ENCODE measurements at places on chromosomes 13 and 19.

GRCh38 chr19:8329996-8330395 is 8.7 kb downstream of the RPS28 start:
- DNase-seq, result no peak

DNA sequence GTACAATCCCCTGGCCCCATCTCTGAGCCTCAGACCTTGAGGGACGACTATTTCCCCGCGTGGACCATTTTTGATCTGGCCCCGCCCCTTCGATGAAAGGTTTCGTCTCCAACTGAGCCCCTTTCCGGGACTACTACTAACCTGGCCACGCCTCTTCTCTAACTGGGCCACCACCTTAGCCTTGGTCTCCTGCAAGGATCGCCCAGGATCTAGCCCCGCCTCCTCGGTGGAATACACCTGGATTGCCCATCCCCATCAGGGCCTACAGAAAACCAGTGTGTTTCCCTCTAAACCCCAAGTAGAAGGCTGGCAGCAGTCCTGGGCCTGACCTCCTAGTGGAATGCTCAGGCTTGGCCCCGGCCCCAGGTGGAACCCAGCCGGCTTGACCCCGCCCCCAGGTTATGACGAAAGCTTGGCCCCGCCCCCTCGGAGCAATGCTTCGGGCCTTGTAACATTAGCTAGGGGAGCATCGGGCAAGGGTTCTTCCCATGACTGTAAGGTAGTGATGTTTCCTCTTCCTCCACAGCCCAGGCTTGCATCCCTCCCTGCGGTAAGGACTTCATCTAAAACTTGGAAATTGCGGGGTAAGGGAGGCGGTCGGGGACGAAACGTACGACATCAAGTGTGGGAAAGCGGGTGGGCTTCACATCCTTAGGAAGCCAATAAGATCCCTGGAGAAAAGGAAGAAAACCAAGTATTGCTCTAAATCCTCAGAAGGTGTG is 9.1 kb downstream of the SPACA6 start:
- DNase-seq, result peak; percentile 89

- DNase-seq, result peak; percentile 97
Measured at GRCh38 chr19:55113570-55114039, 3.8 kb downstream of the PPP1R12C start.

DNA sequence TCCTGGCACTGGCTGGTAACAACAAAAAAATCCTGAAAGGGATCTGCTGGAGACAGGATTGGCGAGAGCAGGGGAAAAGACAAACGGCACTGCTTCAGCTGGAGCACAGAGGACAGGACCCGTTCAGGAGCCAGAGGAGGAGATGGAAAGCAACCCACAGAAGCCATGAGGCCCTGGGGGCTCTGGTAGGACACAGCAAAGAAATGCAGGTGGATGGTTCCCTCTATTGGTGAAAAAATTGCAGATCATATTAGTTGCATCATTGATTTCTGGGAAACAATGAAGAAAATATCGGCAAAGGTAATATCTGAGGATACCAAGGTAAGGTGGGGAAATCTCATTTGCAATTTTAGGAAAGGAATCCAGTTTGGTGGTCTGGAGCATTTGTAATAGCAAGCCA is 25.7 kb upstream of the TPP2 start:
- no peak for DNase-seq

- no peak for DNase-seq
Measured at GRCh38 chr19:10888421-10888866, 17.1 kb downstream of the CARM1 start.

GRCh38 chr13:93045836-93046235 is 180.8 kb upstream of the GPC6 start:
- DNase-seq, result no peak

DNA sequence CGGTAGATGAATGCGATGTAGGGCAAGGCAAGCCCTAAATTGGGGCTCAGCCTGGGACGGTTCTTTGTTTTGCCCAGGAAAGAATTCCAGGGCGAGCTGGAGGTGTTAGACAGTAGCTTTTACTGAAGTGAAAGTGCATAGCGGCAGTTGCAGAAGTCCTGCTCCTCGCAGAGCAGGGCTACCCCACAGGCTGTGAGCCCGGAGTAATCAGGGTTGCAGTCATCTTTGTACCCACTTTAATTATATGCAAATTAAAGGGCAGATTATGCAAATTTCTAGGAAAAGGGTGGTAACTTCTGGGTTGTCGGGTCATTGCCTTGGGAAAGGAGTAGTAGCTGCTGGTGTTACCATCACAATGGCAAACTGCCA is 30.5 kb downstream of the VAV1 start:
- DNase-seq, result no peak

- DNase-seq, result no peak
Measured at GRCh38 chr13:82847595-82847994, 1034.7 kb downstream of the SLITRK1 start.

- no peak for DNase-seq
Measured at GRCh38 chr13:105956921-105957320, 578.5 kb downstream of the EFNB2 start.

DNA sequence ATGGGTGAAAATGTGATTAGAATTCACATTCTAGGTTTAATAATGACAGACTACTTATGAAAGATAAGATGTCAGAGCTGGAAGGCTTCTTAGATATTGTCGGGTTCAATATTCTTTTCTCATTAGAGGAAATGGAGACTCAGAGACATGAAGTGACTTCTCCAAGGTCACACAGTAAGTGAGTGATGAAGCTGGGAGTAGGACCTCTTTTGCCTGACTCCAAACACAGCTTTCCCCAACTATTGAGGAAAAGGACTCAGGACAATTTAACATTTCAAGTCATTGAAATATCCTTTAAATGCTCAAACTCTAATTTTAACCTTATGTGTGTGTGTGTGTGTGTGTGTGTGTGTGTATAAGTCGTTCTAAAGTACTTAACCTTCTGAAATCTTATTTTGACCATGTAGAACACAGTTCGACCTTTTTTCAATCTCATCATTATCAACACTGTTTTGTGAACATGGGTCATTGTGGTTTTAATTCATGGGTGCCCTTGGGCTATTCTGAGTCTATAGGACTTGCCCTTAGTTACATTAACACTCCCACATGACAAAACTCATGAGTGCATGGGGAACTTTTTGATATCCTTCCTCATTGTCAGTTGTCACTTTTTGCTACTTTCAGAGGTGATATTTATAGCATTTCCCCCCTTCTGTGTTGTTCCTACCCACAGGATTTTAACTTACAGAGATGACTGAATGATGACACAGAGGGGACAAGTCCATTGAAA is 53.0 kb downstream of the LRCH1 start:
- DNase-seq, result no peak

DNA sequence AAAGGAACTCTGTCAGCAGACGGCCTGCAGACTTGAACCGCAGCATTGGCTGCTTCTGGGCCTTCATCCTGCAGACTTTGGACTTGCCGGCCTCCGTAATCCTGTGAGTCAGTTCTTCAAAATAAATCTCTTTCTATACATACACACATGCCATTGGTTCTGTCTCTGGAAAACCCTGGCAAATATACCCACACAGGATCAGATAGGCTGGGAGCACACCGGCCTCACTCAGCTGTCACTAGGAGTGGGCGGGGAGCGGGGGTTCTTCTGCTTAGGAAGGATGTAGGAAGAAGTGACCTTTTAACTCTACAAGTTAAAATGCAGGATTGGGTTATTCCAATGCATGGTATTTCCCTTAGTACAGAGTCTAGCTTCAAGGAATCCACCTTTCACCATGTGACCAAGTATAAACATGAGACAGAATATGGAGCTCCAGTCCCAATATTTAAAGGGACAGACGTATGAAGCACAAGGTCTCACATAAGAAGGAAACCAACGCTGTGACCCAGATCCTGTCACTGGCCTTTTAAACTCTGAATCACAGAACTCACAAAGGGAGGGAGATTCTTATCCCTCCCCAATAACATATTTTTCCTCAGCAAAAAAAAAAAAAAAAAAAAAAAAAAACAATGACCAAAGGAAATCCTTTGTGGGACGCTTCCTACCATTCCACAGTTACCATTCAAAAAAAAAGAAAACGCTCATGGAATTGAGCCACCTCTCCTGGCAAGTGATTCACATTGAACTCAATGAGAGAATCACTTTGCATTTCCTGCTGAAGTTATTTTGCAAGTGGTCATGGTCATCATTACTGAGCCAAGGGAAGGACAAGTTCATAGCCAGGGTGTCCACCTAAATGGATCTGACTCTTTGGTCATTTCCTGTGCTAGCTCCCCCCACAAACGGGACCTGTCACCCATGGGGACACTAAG is 352.9 kb downstream of the FOXO1 start:
- DNase-seq, result no peak

GRCh38 chr13:53781941-53782340 is 753.3 kb downstream of the OLFM4 start:
- DNase-seq, result no peak

- DNase-seq, result no peak
Measured at GRCh38 chr19:42267644-42268141, 1.4 kb upstream of the CIC start.

GRCh38 chr19:57321751-57322150 is 1.5 kb downstream of the ZNF543 start:
- no peak for DNase-seq

GRCh38 chr13:101717353-101717752 is 264.9 kb downstream of the ITGBL1 start:
- DNase-seq, result no peak

DNA sequence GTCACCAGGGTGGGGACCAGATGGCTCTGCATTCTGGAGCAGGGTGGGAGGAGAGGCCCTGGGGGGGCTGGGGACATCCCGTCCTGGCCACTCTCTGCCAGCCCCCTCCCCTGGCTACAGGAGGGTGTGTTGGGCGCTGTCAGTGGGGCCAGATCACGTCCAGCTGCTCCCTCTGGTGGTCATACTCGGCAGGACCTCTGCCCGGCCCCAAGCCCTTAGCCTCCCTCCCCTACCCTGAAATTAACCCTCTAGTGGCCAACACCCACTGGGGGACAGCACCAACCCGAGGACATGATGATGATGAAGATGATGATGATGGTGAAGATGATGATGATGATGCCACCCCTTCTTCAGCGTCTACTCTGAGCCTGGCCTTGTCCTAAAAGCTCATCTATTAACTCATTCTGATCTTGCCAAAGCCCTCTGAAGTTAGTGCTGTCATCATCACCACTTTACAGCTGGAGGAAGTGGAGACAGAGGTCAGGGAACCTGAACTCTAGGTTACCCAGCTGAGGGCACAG is 590 bp upstream of the LGI4 start:
- peak; percentile 88 for DNase-seq

- no peak for DNase-seq
Measured at GRCh38 chr13:69935043-69935442, 172.6 kb upstream of the ATXN8OS start.

DNA sequence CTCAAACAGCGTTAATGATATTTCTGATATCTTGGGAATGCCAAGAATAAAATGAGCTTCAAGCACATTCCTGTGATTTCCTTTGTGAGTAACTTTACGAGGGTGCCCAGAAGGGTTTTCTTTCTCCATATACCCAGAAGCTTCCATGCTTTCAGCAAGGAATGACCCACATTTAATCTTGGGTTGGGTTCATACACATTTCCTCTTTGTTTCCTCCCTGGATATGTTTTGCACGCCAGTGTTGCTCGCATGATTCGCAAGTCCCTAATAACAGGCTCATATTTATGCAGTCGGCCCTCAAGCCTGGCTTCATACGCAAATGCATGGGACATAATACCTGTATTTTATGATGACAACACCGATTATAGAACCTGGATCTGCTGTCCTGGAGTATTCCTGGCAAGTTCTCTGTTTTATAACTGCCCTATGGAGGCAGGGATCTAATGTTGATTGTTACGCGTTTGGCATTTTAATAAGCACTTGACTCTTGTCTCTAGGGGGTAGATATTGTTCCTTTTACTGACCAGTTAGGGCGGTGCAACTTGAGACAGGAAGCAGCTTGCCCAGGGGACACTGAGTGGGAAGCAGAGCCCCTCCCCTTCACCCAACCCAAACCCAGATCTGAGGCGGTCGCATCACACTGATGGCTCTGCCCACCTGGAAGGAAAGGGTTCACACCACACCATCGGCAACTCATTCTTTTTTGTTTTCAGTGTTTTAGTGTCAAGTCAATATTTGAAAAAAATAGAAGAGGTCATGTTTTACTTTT is 220.4 kb upstream of the SOX1 start:
- no peak for DNase-seq

DNA sequence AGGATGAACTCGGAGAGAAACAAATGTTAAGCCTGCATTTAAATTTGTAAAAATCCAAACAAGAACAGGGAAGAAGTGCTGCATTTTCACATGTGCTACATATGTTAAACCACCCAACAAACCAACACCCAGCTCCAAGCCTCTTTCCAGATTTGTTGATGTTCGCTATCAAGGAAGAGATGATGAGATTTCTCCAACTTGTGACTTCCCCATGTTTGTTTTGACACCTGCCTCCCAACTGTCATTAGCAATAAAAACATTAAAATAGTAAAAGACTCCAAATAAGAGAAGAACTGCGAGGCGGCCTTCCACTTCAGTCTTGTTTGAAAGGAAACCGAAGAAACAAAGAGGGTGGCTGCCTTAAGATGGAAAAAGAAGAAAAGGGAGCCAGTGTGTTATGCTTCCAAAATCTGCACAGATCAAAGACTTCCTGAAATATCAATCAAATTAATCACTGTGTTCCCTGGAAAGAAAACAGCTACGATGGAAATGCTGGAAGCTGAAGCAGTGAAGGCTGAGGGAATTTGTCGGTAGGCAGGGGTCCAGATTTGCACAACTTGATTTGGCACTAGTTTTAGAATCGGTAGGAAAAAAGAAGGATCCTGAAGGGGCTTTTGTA is 14.0 kb upstream of the GGACT start:
- DNase-seq, result no peak

DNA sequence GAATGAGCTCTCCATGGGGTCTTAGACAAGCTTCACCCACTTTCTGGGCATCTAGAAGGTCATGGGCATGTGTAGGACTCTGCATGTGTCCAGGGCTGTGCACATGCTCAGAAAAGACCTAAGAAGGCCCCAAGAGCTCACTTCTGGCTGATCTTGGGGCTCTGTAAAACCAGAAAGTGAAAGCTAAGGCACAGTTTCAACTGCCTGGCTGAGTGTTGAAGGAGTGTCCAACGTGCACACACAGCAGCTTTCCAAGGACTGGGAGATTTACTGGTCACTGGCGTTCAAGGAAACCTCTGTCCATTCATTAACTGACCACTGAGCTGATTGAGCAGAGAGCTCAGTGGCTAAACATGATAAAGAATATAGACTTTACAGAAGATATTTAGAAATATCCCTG is 137.9 kb downstream of the KATNAL1 start:
- no peak for DNase-seq

DNA sequence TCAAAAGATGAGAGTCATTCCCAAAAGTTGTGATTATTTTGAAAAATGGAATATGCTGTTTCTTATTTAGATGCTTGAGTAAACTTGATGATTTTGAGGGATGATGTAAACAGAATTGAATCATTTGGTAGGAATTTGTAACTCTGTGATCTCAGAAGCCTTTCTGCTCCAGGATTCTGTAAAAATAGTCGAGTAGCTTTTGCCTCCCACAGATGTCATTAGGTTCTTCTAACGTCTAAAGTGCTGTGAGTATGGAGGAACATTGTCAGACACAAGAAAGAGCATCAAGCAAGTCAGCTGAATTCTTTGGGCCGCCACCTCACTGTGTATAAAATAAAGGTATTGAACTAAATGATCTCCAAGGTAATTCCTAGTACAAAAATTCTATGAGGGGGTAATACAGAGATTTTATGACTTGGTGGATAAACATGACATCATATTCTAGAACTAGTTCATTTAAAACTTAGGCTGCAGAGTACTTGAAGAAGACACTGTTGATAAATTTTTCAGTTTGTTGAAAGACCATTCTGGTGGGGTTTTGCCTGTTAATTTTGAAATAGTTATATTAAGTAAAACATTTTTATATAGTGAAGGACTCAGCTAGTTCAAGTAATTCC is 1.4 kb upstream of the GPR183 start:
- DNase-seq, result no peak

All from ovary (tissue), 10 donors.